ENCODE measurements at places on chromosomes 5 and 9. TPM values are rescaled to one million over a fixed set of nuclear protein-coding genes. Genes with fewer than 3 reads are reported as not detected.

DMRTA1 gene
- total RNA-seq = not detected

TMEM215 gene
- total RNA-seq = not detected

TAF1L gene
- not detected for total RNA-seq

FRMD3 gene
- total RNA-seq = 0.27 TPM

PCDHA1 gene
- not detected for total RNA-seq

CDX1 gene
- total RNA-seq = not detected

ALDH7A1 gene
- total RNA-seq = 4.8 TPM

ANKDD1B gene
- not detected for total RNA-seq

PCDHA10 gene
- not detected for total RNA-seq

PCDHGA5 gene
- total RNA-seq = not detected

GMCL2 gene
- total RNA-seq = not detected

QRFP gene
- total RNA-seq = not detected

PCDHGA12 gene
- not detected for total RNA-seq

ABLIM3 gene
- not detected for total RNA-seq

SLC34A1 gene
- 0.29 TPM for total RNA-seq

IL31RA gene
- not detected for total RNA-seq

PTGER4 gene
- 62.9 TPM for total RNA-seq

KCTD16 gene
- 0.29 TPM for total RNA-seq

STPG3 gene
- not detected for total RNA-seq

CTNND2 gene
- total RNA-seq = not detected

PCDHA9 gene
- not detected for total RNA-seq

GABRA6 gene
- total RNA-seq = not detected

PLAC8L1 gene
- total RNA-seq = 0.61 TPM

CNTFR gene
- not detected for total RNA-seq

ADAMTS6 gene
- total RNA-seq = 1.9 TPM

SPOCK1 gene
- not detected for total RNA-seq

HK3 gene
- total RNA-seq = not detected

RIMOC1 gene
- total RNA-seq = 19.8 TPM

NCS1 gene
- total RNA-seq = 21.3 TPM

MYORG gene
- total RNA-seq = 5.5 TPM

DOLPP1 gene
- total RNA-seq = 12.7 TPM

DPP7 gene
- total RNA-seq = 227 TPM

RNF180 gene
- total RNA-seq = not detected

MARCOL gene
- total RNA-seq = not detected

CACNA1B gene
- total RNA-seq = not detected

ENC1 gene
- 0.60 TPM for total RNA-seq

LCN15 gene
- not detected for total RNA-seq

ZNF879 gene
- total RNA-seq = 2.3 TPM

C9 gene
- not detected for total RNA-seq

HTR4 gene
- not detected for total RNA-seq

TXNDC8 gene
- total RNA-seq = not detected

MAP1B gene
- total RNA-seq = 0.09 TPM

CSF1R gene
- not detected for total RNA-seq

MCIDAS gene
- not detected for total RNA-seq

CTSV gene
- 0.34 TPM for total RNA-seq

IFNE gene
- not detected for total RNA-seq

CDH10 gene
- total RNA-seq = not detected

IFNA2 gene
- not detected for total RNA-seq

FOXI1 gene
- not detected for total RNA-seq

FBN2 gene
- not detected for total RNA-seq

RASEF gene
- not detected for total RNA-seq

ADAMTS16 gene
- total RNA-seq = not detected

THG1L gene
- total RNA-seq = 24.9 TPM

PCDHGC4 gene
- not detected for total RNA-seq

TAF11L3 gene
- not detected for total RNA-seq

KLF4 gene
- total RNA-seq = 1.6 TPM

PPP3R2 gene
- total RNA-seq = not detected

SHISAL2B gene
- not detected for total RNA-seq

TAS2R1 gene
- total RNA-seq = not detected
